AG10803 (cell line): ENCODE measurements at places on chromosomes 11 and 22.

GRCh38 chr11:1202776-1203504 lies 19.9 kb upstream of the MUC5B start:
- peak; percentile 15 for DNase-seq

DNA sequence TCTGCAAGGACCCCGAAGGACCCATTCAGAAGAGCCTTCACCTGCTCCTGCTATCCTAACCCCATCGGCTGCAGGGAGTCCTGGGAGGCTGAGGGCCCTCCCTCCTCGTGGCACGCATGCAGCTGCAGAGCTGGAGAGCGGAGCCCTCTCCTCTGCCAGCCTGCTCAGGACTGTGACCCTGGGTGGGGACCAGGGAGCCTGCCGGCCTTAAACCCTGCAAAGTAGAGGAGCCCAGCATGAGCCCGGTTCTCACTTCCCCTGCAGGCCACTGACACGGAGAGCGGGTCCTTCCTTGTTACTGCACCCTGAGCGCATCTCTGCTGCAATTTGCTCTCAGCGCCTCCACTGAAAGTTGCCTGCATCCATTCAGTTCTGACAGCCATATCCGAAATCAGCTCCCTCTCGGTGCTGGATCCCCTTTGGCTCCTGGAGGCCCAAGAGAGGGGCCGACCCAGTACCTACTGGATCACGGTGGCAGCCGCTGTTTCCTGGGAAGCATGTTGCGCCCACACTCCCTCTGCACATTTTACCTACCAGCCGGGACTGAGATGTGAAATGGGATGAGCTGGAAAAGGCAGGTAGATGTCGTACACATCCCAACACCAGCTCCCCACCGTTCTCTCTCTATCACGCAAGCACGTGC lies 312.1 kb downstream of the NTM start:
- DNase-seq, result no peak

DNA sequence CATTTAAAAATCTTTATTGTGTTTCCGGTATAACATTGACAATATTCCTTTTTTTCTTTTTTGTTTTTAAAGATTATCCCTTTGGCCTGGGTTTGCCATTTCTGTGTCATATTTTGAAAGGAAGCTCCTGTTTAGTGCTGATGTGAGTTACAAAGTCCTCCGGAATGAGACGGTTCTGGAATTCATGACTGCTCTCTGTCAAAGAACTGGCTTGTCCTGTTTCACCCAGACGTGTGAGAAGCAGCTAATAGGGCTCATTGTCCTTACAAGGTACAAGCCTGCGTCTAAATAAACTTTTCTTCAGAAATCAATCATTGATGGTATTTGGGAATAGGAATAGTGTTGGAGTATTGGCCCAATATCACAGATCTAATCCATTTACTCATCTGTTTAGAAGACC lies 19.8 kb downstream of the PIWIL4 start:
- no peak for DNase-seq

- peak; percentile 68 for DNase-seq
These were observed 26.0 kb downstream of the NEAT1 start for GRCh38 chr11:65448418-65449105.

DNA sequence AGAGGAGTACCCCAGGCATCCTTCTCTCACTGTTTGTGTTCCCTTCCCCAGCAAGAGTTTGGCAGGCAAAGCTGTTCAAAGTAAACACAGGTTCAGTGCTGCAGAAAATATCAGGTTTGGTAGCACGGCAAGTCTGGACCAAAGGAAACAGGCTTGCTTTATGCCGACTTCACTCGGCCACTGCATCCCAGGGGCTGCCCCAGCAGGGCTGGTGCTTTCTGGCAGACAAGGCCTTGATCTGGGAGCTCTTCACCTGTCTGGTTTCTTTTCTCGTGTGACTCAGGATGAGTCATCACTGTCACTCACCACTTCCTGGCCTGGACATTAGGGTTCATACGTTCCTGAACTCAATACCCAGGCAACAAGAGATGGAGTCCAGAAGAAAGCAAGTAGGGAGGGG lies 52.6 kb upstream of the NAV2 start:
- DNase-seq, result peak; percentile 49

GRCh38 chr11:130527636-130528297 lies 79.3 kb downstream of the ADAMTS15 start:
- DNase-seq, result peak; percentile 32

- peak; percentile 92 for DNase-seq
These were observed 322.8 kb upstream of the SYN3 start for GRCh38 chr22:33380789-33381530.

DNA sequence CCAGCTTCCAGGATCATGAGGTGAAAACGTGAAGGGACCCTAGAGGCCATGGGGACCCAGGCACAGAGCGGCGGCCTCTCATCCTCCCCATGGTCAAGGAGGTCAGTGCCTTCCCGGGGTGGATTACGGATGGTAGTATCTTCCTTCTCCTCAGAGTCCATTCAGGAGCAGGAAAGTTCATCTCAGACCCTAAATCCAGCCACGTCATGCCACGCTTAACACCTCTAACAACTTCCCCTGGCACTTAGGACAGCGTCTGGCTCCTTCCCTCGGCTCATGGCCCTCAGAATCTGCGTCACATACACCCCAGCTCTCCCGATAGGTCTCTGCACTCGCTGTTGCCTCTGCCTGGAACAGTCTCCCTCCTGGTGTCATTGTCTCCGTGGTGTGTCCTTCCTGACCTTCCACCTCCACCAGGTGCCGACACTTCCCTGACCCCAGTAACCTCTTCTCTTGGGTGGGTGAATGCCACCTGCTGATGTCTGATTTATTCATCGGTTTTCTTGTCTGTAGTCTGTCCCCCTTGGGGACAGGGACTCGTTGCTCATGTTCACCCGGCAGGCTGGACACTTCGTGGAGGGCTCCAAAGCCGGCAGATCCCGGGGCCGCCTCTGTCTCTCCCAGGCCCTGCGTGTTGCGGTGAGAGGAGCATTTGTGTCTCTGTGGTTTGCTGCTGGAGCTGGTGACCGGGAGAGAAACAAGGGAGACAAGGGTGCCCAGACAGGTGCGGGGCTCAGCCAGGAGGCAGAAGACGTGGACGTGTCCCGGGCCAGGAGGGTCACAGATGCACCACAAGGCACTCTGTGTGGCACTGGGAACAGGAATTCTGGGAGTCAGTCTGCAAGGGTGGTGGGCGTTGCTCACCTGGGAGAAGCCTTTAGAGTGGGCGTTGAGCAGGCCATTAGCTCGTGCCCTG lies 1.4 kb downstream of the MYEOV start:
- DNase-seq, result no peak

DNA sequence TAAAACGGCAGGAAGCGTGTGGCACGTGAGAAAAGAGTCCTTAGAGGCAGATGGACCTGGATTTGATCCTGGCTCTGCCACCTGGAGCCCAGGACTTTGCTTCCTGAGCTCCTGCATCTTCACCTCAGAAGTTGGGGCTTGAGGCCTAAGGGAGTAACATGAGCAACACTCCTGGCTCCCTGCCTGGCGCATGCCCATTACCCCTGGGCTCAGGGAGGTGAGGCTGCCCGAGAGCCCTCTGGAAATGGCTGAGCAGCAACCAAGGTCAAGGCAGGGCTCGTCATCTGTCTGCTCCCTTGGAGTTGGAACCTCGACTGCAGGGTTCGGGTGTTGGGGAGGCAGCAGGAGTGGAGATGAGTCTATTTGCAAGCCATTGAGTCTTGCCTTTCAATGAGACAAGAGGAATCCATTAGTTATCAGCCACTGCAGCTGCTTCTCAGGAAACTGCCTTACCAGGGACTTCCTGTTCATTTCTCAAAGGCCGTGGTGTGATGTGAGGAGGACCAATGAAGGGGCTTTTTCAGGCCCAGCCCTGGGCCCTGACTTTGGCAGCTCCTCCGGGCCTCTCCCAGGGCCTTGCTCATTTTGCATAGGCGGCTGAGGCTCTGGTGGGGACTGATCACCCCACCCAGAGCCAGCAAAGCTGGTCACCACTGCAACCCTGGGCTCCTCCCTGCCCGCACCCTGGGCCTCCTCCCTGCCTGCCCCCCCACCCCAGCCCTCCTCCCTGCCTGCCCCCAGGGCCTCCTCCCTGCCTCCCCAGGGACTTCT lies 6.4 kb downstream of the FADS2 start:
- peak; percentile 58 for DNase-seq

DNA sequence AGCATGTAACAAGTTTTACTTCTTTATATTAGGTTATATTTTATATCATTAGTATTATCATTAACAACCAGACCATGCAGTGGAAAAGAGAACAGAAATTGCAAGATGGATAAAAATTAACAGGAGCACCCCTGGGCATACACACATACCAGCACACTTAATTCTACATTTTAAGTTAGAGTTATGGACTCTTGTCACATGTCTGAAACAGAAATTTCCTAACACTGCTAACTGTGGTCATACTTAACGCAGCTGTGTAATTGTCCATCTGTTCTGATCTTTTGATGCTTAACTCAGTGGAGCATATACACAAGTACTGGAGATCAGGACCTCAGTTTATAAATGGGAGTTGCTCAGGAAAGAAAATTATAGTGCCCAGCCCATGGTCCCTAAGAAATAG lies 358 bp downstream of the OR52H1 start:
- no peak for DNase-seq

GRCh38 chr11:57709802-57710367 lies 2.1 kb downstream of the MED19 start:
- no peak for DNase-seq

- DNase-seq, result no peak
These were observed 11.5 kb downstream of the SERPIND1 start for GRCh38 chr22:20785415-20785814.

- DNase-seq, result peak; percentile 99
These were observed 83.9 kb downstream of the OR5AK2 start for GRCh38 chr11:57072640-57073039.

GRCh38 chr11:131977231-131977630 lies 606.8 kb downstream of the NTM start:
- DNase-seq, result peak; percentile 73

- no peak for DNase-seq
These were observed 1233.0 kb downstream of the JRKL start for GRCh38 chr11:97622795-97623194.

DNA sequence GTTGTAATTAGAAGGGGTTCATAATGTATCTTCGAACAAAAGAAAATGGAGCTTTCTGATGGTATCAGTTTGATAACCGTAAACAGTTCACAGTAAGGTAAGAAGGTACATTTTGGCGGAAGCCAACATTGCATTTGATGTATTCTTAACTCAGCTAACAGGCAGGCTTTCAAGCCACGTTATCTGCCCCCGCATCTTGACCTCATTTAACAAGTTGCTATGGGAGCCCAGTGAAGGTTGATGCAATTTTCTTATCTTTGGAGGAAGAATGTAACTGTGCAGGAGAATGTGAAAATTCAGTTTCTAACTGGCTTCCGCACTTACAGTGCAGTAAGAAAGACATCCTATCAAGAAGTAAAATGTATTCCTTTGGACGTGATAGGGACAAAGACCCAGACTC lies 110.6 kb downstream of the ETS1 start:
- no peak for DNase-seq

GRCh38 chr22:39722501-39722900 lies 151.9 kb downstream of the CACNA1I start:
- no peak for DNase-seq

DNA sequence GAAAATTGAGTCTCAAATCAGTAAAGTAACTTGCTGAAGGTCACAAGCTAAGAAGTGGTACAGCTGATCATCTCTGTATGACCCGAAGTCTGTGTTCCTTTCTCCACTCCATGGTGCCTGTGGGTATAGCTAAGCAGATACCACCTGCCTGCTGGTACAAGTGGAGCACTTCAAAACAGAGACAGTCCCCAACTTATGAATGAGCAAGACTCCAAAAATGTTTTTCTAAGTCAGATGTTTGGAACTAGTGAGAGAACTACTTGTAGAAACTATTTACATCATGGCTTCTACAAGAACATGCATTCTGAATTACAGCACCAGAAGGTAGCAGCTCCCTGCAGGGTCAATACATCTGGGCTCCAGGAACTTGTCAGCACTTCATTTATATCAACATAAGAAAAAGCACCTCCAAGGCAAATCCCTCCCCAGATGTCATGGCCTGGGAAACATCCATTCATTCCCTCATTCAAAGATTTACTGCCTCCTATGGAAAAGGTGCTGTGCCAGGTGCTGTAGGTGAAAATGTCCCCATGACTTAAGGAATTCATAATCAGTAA lies 94.7 kb downstream of the SERGEF start:
- no peak for DNase-seq

DNA sequence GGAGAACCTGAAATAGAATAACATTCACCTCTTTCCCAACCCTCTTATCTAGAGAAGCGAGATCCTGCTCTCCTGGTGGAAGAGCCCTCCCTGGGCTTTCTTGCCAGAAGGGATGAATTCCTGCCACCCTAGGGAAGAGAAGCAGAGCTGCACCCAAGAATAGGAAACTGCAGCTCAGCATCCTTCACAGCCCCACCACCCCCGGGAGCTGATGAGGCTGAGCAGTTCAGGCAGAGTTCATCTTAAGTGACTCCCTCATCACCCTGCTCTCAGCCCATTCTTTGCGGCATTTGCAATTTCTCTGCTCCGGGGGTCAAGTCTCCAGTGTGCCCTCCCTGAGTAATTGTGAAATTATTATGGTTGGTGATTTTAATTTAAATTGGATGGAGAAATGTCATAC lies 514.9 kb downstream of the BUD13 start:
- DNase-seq, result no peak

DNA sequence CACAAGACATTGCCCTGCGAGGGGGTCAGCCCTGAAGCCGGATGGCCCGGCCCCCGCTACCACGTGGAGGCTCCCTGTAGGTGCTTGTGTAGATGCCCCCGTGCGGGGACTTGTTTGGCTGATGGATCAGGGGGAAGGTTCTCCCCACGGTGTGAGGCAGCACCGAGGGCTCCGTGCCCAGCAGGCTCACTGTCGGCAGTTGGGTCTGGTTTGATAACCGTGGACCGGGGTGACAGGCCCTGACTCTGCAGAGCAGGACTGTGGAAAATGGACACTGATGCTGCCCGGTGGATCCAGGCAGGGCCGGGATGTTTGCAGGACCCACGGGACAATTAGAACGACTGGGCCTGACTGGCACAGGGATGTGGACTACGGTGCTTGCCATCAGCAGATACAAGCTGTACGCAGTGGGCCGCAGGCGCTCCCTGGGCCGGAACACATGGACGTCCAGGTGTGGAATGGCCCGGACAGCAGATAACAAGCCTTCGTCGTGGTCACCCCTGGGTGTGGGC lies 19.0 kb downstream of the KCNQ1 start:
- DNase-seq, result no peak

DNA sequence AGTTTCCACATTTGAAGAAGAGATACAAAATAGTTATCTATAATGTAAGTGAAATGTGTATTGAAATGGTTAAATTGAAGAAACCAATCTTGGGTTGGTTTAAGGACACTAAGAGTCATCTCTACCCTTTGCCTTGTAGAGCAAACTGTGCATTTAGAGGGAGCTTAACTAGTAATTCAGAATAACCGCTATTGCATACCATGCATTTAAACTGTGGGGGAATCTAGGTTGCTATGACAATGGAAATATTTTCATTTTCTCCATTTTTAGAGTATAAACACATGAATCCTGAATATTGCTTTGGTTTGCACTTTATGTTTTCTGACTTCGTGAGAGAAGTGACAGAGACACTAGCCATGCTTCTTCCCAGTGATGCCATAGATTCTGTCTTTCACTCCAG lies 39.7 kb downstream of the FAT3 start:
- DNase-seq, result no peak
